ENCODE measurements at places on chromosomes 11 and 22.

DNA sequence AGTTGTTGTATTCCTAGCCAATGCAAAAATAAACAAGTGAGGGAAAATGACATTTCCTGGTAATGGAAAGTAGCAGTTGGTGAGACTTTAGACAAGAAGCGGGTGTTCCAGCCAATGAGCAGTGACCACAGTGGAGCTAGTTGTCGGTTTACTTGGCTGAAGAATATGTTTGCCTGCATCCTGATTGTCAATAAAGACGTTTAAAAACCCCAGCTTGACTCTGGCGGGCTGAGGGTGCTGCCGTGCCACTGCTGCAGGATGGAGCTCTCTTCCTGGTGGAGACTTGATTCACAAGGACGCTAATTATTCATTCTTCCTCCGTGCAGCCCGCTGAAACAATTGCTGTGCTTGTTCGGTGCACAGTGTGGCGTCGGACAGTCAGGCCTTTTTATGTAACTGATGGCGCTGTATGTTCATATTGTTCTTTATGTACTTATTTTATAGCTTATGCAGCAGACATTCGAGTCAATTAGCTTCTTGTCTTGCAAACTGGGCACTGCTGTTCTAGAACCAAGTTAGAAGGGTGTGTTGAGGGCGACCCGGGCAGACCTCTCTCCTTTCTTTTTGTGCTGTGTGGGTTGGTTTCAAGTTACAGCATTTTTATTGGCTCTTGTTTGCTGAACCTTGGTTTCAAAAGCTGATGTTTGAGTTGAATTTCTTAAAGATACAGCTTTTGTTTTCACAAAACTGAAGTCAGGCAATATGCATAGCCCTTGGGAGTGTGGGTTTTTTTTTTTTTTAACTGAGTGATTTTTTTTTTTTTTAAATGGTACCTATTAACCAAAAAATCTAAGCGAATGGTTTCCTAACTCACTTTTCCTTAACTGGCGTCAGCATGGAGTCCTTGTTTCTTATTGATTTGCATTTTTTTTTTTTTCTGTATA lies 153.9 kb downstream of the TEAD1 start:
- no peak for DNase-seq

DNA sequence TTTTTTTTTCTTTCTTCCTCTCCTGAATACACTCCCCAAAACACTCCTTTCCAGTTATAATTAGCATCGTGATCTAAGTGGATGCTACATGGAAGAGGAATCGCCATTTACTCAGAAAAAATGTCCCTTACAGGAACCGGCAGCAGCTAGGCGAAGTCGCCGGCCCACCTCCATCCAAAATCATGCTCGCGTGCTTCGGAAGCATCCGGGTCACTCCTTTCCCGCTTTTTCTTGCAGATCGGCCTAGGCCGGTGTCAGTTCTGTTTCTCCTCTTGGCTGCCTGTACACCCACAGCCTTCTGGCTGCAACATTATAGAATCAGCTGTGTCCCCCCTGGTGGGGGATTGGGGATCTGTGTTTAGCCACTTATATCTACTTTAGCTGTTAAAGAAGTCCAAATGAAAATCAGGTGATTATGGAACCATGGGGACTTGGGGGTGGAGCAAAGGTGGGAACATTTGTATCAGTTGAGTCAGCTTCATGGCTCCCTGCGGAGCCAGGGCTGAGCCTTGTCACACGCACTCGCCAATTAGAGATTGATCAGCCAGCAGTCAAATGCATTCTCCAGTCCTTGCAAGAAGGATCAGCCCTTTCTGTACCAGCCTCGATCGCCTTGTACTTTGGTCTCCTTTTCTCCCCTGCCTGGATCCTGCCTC lies 36.3 kb downstream of the ASRGL1 start:
- no peak for DNase-seq

DNA sequence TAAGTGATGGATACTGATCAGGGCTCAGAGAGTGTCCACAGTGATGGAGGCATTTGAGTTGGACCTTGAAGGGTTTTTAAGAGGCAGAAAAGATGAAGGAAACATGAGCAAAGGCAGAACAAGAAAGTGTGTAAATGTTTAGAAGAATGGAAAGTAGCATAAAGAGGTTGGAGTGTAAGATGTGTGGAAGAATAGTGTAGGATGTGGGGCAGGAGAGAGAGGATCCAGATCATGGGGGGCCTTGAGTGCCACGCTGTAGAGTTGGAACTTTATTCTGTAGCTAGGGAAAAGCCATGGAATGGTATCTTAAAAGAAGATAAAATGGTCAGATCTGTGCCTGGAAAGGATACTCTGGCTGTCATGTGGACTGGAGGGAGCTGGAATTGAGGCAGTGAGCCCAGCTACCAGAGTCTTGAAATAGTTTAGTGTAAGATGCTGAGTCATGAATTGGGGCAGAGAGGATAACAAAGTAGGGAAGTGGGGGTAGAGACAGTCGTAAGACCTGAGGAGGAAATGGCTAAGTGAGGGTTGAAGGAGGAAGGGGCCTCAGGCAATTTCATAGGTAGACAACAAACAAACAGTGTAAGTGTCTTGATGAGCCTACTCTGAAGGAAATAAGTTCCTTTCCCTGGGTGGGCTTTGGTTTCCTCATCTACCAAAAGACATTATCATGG lies 6.7 kb downstream of the KCNE3 start:
- no peak for DNase-seq

DNA sequence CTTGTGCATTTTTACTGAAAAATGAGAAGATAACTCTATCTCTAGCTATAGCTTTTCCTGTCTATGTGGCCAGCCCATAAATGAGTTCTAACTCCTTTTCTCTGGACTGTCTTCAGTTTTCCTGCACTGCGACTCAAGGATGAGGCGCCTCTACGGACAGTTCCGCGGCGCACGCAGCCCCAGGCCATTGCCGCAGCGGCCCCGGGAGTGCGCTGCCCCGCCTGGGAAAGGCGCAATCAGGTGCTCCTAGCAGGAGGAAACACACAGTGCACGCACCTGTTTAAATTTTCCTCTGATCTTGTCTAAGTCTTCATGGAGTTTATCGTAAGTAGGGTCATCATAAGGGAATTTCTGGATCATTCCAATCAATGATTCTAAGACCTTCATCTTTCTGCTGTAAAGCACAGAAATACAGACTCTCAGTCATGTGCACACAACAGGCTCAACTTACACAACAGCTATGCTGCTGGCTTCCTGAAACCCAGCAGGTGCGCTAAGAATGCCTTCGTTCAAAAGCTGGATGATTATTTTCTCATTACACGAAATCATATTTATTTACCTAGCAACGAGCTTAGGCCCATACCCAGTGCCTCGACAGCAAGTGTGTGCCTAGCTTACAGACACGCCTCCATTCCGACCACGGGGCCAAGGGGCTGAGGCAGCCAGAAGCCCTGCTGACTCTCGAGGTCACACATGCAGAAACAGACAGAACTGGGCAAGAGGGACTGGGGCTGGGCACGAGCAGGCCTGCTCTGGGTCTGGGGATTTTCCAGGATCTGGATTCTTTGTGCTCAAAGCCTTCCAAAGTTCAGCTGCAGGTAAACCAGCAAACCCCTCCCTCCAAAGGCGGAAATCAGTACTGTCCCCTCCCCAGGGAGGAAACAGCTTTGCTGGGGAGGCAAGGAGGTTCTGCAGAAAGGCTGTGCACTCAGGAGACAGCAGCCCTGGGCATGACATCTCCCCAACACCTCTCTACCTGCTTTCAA lies 7.2 kb downstream of the LTO1 start:
- DNase-seq: no peak

DNA sequence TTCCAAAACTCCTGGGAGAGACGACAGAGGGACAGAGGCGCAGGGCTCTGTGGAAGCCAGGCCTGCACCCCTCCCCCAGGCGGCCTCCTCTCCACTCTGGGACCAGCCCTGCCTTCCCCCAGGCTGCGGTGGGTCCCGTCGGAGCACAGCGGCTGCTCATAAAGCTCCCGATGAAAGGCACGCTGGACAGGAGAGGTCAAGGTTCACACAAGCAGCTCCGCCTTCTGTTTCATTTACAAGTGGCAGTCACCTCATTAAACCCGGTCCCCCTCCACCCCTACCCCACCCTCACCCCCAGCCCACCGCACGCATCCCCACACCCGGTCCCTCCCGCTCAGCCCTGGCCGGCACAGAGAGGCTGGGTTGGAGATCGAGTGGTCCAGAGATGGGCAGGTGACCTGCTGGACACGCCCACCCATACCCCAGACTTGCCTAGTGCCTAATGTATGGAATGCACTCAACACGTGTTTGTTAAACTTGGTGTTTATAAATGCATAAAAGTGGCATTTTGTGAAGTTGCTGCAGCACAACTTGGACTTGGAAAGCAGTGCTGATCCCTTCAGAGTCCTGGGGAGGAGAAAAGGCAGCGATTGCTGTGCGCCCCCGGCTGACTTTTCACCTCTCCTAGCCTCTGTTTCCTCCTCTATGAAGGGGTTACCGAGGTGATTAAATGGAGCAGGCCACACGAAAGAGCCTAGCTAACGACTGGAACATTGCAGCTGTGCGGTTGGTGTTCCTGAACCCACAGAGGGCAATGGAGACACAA lies 26.0 kb downstream of the RPUSD4 start:
- no peak for DNase-seq

All from CD4-positive, alpha-beta T cell treated with Interleukin-15 for 1 hour (primary cell).